Fibroblast of skin of left quadriceps (primary cell): ENCODE measurements at places on chromosomes 4 and X.

GRCh38 chr4:11497212-11497806 lies 68.6 kb upstream of the HS3ST1 start:
- DNase-seq, result no peak

DNA sequence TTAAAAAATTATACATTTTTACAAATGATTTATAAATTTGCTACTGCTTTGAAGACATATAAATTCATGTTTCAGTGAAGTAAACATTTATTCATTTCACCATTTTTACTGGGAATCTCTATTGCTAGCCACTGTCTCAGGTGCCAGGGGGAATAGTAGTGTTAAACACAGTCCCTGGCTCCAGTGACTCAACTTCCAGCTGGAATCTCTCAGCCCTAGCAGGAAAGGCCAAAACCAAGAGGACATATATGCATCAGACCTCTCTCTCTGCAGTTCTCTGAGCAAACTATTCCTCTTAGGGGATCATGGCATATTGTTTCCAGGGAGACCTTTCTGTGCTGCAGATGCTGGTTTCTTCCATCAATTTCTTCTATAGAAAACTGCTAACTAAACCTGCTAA lies 1009.0 kb upstream of the LCORL start:
- DNase-seq, result no peak

DNA sequence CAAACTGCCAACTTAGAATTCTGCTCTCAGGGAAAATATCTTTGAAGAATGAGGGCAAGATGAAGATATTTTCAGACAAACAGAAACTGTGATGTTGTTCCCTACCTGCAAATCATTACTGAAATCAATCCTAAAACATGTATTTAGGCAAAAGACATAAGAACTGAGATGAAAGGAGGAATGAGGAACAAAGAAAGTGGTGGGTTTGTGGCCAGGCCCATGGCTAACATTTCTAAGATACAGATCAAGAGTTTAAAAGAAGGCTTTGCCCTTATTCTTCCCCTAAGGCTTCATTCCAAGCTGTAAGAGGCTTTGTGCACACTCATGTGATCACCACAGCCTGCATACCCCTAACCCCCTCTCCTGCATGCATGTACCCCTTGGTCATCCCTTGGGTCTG lies 46.5 kb downstream of the ADGRG2 start:
- no peak for DNase-seq

DNA sequence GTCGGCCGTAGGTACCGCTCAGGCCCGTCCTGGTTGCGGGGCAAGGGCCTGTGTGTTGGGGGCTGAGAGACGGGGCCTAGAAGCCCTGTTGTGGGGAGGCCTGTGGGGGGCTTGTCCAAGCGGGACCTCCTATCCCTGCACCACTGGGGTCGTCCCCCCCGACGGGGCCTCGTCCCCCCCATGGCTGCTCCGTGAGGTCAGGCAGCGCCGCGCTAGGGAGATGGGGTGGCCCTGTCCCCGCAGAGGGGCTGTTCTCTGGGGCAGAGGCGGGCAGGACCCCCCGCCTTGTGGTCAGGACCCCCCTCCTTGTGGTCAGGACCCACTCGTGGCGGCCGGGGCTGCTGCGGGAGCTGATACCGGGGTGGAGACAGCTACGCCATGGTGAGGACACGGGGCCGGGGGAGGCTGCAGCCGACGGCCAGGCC lies 12.1 kb upstream of the GTPBP6 start:
- no peak for DNase-seq

DNA sequence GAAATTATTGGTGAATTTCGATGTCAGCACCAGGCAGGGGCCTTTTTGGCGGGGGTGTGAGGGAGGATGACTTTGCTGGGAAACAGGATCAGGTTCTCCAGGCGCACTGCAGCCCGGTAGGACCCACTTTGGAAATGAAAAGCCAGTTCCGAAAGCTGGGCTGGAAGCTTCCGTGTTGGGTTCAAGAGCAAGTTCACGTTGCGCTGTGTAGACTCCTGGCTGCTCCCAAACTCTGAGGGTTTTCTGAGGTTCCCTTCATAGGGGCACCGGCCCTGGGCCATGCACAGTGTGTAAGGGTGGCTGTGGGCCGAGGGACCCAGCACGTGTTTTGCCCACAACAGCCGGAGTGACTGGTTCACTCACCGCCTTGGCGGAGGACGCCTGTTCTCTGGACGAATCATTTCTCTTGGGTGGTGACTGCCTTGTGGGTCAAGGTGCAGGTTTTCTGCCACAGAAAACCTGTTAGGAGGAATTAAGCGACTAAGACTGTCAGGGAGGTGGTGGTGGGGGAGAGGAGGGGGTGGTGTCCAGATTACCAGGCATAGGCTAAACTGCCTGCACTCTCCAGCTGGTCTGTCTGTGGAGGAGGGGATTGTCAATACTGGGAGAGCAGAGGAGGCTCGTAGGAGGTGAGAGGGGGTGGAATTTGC lies 8.0 kb downstream of the SHOX start:
- no peak for DNase-seq

DNA sequence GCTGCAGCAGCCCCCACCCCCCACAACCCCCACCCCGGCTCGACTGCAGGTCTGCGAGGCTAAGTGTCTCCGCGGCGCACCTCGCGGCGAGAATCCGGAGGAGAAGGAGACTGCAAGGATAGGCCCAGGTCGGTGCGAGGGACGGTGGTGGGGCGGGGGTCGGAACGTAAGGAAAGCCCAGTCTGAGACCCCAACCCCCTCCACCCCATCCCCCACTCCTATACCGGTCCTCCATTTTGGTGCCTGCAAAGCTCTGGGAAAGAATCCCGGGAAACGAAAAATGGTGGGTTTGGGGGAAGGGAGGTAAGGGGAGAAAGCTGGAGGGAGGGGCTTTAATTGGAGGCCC lies 614 bp downstream of the BEX3 start:
- DNase-seq, result no peak

- DNase-seq, result no peak
These were observed 6.8 kb downstream of the IL9R start for GRCh38 chrX:156004256-156004655.

- no peak for DNase-seq
These were observed 50.4 kb downstream of the TBC1D9 start for GRCh38 chr4:140705625-140706275.

DNA sequence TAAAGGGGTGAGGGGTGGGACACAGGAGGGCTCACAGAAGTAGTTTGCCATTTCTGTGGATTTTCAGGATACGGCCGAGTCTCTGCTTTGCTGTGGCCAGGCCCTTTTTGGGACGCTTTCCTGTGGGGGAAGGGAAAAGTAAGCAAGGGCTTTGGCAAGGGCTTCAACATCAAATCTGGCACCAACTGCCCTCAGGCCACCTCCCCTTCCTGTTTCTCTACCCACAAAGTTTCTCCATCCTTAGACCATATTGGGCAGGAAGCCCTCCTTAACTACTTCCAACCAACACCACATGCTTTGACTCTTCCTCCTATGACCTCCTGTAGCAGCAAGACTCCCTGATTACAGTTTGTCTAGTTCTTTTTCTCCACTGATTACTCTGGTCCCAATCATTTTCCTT lies 105.1 kb downstream of the PHF8 start:
- DNase-seq, result no peak

- no peak for DNase-seq
These were observed 42.4 kb downstream of the N4BP2 start for GRCh38 chr4:40099010-40099409.
